ENCODE measurements at places on chromosomes 13 and 19.

GRCh38 chr19:291006-291521 lies at the start of gene PLPP2:
TSS of gene PLPP2 (minus strand) at chr19:291403. CDS start at chr19:291336, 67 bp downstream.
- DNase-seq: no peak

DNA sequence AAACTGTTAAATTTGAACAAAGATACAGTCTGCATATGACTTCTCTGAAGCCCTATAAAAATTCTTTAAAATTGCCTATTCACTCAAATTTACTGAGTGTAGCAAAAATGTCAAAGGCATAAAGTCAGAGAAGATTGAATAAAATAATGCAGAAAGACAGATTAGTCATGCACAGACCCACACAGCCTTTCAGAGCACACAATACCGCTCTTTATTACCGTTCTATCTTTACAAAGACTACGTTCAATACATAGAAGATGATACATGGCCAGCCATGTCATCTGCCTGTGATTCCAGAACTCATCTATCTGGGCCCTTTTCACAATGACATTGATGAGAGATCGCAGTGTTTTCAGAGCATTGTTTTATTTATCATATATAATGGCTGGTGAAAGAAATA lies 107.2 kb downstream of the URI1 start:
- DNase-seq: no peak

- DNase-seq: no peak
Measured at GRCh38 chr19:14165990-14166830, 29.8 kb upstream of the ASF1B start.

GRCh38 chr19:16227837-16228636 lies 30.3 kb downstream of the AP1M1 start:
- DNase-seq: no peak

DNA sequence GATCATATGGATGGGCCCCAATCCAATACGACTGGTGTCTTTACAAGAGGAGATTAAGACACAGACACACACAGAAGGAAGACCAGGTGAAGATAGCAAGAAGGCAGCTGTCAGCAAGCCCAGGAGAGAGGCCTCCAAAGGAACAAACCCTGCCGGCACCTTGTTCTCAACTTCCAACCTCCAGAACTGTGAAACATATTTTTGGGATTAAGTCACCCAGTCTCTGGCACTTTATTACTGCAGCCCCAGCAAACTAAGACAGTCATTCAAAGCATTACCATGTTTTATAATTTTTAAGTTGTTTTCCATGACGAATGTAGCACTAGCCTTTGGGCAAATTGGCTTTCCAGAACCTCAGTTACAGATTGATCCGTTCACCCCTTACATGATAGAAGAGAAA lies 11.3 kb downstream of the STARD13 start:
- DNase-seq: no peak

- no peak for DNase-seq
Measured at GRCh38 chr19:5091684-5092480, 123.0 kb downstream of the KDM4B start.

GRCh38 chr13:33144358-33144784 lies 128.1 kb downstream of the KL start:
- no peak for DNase-seq

DNA sequence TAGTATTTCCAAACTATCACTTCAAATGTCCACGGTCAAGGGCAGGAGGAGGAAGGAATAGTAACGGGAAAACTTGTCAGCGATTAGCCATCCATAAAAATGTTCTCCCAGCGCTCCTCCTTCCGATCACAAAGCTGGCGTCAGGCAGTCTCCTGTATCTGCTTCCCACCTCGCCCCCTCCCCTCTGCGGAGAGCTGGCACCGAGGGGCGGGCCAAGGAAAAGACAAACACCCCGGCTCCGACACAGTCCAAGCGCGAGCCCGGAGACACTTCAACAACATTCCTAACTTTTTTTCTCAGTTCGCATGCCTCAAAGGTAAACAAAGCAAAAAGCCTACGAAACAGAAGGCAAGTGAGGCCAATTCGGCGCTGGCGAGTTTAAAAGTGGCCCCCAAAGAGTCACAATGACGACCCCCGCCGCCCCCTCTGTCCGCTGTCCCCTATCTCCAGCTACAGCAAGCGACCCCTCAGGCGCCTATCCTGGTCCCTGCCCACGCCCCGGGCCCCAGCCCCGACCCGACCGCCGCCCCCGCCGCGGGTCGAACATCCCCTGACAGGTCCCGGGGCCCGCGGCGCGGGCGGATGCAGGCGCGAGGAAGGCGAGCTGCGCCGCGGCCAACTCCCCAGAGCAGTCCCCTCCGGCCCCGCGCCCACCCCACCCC lies 736 bp downstream of the SMAD9 start:
- no peak for DNase-seq

GRCh38 chr13:35838356-35838755 lies 292.8 kb downstream of the DCLK1 start:
- DNase-seq: no peak

DNA sequence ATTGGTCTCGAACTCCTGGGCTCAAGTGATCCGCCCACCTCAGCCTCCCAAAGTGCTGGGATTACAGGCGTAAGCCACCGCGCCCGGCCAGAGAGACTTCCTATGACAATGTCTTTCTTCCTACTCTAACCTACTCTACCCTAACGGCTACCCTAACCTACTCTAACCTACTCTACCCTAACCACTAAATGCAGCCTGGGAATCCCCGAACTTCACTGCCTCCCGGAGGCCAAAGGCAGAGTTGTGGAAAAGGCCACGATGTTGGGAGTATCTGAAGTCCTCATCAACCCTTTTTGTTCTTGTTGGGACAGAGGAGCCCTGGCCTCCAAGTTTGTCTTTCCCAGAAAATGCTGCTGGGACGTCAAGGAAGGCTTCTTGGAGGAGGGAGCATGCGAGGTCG lies 967 bp upstream of the NR2C2AP start:
- no peak for DNase-seq

GRCh38 chr19:33416307-33417215 lies 43.1 kb downstream of the CEBPG start:
- DNase-seq: peak; percentile 48

- no peak for DNase-seq
Measured at GRCh38 chr13:111906816-111907215, 160.1 kb upstream of the SOX1 start.

- no peak for DNase-seq
Measured at GRCh38 chr13:80454245-80454644, 113.3 kb upstream of the SPRY2 start.

DNA sequence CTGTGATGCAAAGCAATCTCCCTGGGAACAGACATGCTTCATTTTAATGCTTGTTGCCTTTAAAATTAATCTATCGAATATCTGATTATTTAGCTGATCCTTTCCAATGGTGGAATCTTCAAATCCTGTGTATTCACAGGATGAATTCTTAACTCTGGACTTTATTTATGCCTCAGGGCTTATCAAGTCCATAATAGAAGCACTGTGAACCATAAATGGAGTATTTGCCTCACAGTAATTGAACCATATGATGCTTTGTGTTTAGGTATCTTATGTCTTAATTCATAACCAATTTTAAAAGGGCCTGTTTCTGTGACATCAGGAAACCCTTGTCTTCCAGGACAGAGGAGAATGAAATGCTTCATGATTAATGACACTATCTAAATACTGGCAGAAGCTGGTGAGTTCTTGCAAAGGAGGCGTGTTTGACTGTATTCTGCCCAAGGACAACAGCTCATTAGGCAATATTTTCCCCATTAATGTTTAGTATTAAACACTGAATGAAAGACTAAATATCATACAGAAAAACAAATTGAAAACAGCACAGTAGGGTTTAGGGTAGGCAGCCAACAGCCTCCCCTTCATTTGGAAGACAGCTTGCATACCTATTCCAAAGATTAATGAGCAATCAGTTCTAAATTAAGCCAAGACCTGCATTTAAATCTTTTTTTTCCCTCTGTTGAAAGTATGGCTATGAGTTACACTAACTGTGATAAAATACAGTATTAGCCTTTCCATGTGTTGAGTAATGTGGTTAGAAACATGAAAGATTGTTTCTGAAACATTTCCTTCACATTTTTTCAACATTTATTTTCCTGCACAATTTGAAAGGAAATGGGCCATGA lies 709.4 kb downstream of the PCDH9 start:
- no peak for DNase-seq

DNA sequence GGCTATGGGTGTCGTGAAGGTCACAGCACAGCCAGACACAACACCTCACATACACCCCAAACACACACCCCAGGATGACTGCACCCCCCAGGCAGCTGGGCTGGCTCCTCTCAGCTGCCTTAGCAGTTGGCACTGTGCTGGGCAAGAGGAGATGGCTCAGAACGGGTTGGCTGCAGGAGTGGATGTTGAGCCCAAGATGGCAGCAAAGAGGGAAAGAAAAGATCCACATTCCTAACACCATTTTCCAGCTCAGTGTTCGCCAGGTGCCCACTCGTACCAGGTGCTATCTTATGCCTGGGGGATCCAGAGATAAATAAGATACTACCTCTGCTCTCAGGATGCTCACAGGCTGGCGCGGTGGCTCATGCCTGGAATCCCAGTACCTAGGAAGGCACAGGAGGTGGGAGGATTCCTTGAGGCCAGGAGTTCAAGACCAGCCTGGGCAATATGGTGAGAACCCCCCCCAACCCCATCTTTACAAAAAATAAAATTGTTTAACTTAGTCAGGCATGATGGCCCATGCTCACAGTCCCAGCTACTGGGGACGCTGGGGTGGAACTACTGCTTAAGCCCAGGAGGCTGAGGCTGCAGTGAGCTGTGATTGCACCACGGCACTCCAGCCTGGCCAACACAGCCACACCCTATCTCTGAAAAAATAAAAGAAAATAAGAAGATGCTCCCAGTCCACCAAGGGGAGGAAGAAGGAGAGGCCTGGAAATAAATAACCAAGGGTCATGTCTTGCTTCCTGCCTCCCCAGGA lies 89.7 kb upstream of the ZNF507 start:
- no peak for DNase-seq

DNA sequence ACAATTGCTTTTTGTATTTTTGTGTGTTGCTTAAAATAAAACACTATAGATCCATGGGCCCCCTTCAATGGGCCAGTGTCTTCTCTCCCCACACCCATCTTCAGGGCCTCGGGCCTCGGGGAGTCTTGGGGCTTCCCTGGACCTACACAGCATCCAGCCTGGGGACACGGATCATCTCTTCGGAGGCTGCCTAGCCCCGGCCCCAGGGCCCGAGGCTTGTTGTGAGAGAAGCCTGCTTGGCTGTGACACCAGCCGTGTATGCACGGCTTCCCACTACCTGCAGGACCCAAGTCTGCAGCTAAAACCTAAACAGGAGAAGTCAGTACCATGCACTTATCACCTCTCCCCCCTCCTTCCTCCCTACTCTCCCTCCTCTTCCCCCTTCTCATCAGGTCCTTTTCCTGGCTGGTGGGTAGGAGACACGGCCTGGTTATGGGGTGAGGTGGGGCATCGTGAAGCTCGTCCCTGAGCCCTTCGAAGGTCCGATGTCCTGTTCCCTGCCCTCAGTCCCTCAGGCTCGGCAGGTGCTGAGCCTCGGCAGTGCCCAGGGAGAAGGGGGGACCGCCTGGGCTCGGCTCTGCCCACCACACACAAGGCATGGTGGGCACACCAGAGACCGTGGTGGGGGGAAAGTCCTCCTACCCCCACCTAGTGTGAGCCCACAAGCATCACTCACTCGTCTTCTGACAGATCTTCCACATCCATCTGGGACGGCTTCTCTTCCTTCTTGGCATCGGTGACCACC lies 9.5 kb downstream of the C13orf46 start:
- no peak for DNase-seq

GRCh38 chr19:23393121-23393520 lies 2.1 kb downstream of the ZNF91 start:
- no peak for DNase-seq

DNA sequence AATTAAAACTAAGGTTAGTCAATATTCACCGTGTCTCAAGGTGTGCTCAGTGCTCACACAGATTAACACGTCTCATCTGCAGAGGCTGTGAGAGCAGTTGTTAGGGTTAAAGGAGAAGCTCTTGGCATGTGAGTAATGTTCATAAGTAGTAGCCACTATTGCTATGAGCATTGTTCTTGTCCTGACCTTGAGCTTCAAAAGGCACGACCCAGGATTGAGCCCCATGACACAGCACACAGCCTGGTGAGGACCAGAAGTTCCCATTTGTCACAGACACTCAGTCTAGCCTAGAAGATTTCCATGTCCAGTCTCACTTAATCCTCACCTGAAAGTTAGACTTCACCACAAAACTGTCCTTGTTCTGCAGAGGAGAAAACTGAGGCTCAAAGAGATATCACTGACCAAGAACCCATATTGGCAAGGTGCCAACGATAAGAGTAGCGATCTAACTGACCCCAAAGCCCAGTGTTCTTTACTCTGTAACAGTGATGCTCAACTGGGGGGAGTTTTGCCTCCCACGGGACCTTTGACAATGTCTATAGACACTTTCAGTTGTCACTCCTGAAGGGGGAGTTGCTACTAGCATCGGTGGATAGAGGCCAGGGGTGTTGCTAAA lies 26.0 kb downstream of the FPR3 start:
- DNase-seq: no peak

- no peak for DNase-seq
Measured at GRCh38 chr13:61275736-61276135, 139.9 kb downstream of the PCDH20 start.

GRCh38 chr19:6248341-6248740 lies 31.4 kb downstream of the MLLT1 start:
- no peak for DNase-seq

DNA sequence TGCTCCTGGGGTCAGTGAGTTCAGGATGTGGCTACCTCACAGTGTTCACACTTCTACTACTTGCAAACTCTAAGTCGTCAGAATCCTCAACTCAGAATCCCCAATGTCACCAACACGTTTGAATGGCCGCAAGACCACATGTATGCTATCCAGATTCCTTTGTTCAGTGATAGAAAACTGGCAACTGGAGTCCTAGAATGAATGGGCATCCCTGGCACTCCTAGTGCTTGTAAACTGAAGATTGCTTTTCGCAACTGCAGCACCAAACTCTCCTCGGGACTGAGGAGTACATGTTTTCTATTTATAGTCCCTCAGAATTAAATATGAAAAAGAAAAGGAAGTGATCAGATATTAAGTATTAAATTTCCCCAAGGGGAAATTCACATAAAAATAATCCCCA lies 4.9 kb downstream of the SMAD9 start:
- no peak for DNase-seq

DNA sequence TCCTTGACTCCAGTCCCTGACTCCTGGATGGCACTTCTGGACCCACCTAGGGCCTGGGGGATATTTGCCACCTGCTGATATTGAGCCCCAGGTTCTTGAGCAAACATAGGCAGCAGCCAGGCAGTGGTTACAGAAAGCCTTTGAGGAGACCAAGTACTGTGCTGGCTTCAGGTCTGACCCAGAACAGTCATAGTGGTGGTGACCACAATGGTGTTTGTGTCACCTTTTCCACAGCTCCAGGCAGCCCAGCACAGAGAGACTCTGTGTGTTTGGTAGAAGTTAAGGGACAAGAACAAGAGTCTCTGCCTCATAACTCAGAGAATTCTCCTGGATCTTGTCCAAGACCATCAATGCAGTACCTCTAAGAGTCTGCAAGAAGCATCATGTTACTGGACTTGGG lies 14.6 kb upstream of the CLC start:
- no peak for DNase-seq

GRCh38 chr19:21749090-21749489 lies 18.3 kb downstream of the ZNF100 start:
- no peak for DNase-seq

GRCh38 chr19:34226036-34226435 lies 28.3 kb upstream of the GARRE1 start:
- DNase-seq: no peak
